ENCODE measurements at places on chromosomes 5 and 9.

DNA sequence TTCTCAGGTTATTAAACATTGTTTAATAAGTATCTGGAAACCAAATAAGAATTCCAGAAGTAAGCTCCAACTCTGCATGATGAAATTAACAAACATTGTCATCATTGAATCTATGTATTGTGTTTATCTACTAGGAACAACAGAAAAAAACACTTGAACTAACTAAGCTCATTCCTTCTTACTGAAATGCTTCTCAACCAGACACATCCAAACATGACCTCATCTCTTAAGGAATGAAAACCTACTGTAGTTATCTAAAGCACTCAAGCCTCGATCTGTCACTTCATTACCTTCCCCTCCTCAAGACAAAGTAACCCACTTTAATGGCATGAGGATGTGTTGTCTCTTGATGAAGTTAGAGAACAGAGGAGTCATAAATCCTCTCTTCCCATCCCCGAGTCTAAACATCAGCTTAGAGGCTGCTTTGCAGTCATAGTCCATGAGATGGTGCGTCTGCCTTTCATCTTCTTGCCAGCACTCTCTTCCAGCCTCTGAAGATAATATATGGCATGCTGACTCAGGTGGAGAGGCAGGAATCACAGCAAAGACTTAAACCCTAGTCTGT, 86.5 kb downstream of the CEMIP2 start:
- DNase-seq = no peak

- no peak for DNase-seq
These were observed 50.7 kb downstream of the TRIP13 start for GRCh38 chr5:943201-943917.

DNA sequence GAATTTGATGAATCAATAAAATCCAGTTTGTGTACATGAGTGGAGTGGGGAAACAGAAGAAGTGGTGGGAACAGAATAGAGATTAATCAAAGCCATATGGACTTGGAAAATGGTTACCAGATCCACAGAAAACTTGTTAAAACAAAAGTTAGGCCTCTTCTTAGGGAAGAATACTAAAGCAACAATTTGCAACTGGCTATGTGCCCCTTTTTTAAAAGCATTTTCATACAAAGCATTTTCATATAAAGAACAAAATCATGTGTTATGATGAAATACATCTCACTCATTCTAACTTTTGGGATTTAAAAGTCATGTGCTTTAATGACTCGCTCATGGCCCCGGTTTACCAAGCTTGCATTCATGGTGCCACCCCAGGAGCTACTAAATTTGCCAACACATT, 276.9 kb downstream of the EFNA5 start:
- no peak for DNase-seq

DNA sequence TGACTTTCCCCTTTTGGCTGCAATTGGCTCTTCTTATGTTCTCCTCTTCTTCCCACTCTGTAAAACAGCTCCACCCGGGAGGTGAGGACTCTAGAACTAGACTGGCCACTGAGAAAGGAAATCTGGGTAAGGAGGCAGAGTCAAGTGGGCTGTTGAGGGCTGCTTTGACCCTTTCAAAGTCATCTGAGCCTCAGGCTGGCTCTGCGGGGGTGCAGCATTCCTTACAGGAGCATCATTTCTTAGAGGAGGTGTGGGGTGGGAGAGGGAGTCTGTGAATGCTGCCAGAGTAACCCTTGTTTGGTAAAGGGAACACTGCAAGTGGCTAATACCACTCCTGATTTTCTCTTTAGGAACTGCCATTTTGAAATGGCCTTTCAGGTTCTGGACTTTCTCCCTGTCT, 377.7 kb upstream of the SMARCA2 start:
- no peak for DNase-seq

GRCh38 chr9:74147906-74148305, 349.2 kb upstream of the RORB start:
- no peak for DNase-seq

DNA sequence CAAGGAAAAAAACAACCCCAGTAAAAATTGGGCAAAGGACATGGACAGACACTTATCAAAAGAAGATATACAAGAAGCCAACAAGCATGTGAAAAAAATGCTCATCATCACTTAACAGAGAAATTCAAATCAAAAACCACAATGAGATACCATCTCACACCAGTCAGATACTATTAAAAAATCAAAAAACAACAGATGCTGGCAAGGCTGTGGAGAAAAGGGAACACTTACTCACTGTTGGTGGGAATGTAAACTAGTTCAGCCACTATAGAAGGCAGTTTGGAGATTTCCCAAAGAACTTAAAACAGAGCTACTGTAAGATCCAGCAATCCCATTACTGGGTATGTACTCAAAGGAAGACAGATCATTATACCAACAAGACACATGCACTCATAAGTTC, 157.4 kb downstream of the EDIL3 start:
- DNase-seq = no peak

DNA sequence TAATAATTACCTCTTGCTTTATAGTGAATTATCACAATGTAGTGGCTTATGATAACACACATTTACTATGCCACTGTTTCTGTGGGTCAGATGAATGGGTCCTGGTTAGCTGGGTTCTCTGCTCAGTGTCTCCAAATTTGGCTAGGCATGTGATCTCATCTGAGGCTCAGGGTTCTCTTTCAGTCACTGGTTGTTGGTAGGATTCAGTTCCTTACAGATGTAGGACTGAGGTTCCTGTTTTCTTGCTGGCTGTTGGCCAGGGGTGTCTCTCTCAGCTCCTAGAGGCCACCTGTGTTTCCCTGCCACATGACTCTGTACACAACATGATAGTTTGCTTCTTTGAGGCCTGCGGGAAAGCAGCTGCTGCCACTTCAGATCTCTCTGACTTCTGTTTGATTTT, 7.1 kb downstream of the NFX1 start:
- no peak for DNase-seq

GRCh38 chr5:45410304-45410995, 285.7 kb downstream of the HCN1 start:
- DNase-seq = no peak

GRCh38 chr9:130482463-130482862, 37.7 kb downstream of the ASS1 start:
- no peak for DNase-seq

DNA sequence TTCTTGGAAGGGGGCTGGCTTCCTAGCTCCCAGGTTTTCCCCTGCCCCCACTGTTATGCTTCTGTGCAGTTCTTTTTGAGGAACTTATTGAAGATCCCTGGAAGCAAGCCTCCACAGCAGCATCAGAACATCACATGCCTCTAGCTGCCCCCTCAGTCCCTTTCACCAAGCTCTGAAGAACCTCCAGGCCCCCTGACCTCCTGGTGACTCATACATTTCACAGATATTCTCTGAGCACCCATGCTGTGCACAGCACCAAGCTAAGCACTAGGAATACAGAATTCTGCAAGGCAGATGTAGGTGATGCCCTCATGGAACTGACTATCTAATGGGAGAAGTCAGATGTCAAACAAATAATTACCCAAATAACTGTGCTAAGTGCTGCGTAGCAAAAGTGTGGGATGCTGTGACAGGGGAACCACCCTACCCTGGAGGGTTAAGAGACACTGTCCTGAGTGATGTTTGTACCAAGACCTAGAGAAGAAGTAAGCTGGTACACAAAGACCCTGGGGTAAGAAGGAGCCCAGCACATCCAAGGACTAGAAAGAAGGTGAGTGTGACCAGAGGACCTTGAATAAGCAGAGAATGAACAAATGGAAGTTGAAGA, 213.7 kb upstream of the NR4A3 start:
- DNase-seq = no peak

- DNase-seq = no peak
These were observed 1.2 kb downstream of the HAVCR1 start for GRCh38 chr5:157057459-157058370.

GRCh38 chr5:157285310-157286035, 19.6 kb downstream of the CYFIP2 start:
- no peak for DNase-seq

- no peak for DNase-seq
These were observed 182.2 kb downstream of the TMC1 start for GRCh38 chr9:72703574-72703973.

DNA sequence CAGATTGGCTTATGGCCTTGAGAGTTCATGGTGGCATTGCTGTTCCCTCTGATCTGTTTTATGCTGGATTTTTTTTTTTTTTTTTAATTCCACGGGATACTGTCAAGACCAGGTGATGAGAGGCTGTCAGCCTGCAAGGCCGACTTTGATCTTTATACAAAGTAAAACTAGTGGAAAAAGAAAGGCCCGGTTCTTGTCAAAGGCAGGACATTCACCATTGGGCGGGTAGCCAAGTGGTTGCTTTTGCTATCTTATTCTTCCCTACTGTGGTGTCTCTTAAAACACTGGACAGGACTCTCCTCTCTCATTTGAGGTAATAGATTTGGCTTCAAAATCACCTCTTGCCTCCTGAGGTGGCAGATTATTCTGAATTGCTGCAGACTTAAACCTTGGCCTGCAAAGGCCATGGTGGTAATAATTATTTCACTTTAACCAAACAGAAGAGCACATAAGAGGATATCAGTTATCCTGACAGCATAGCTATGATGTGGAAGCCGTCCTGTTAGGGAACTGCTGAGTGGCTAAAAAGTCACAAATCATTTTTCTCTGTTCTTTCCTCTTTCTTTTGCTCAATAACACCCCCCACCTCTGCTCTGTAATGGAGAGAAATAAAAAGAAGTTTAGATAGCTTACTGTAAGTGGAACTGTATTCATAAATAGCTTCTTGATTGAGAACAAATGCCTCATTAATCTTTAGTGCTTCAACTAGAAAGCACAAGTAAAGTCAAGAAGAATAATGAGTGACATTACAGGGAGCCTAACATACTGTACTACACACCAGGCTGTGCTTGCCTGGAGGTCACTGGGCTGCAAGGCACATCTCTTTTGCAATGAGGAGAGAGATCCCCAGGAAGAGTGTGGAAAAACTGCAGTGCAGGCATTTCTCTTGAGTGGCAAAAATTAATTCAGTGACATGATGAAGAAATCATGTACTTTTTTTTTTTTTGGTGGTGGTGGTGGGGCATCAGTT, 275.6 kb downstream of the KDM4C start:
- no peak for DNase-seq

DNA sequence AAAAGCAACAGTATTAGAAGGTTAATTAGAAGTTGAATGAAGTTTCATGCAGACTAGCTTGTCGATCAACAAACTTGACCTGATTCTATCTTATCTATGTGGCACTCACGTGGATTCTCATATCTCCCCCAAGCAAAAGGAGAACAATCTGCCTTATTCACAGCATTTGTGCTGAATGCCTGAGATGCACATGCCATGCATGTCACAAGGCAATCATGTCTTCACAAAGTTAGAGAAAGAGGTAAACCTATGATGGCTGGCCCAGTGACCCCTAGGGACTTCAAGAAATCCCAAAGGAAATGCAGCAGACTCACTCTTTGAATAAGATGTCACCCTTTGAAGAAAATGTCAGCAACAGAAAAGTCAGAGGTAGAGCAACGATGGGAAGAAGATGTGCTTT, 17.6 kb upstream of the SHOC1 start:
- no peak for DNase-seq

DNA sequence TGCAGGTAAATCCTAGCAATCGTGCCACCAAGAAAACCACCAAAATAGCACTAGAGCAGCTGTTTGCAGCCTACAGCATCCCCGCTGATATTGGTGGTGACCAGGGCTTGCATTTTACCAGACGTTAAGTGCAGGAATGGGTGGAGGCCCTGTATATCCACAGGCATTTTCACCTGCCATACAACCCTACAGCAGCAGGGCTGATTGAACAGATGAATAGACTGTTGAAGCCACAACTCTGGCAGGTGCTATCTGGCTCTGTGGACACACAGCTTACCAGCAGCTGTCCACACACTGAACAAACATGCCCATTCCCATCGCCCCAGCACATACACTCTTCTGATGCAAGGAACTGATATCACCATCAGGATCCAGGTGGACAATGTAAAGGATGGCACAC, 154.5 kb upstream of the APC start:
- DNase-seq = no peak

All from glutamatergic neuron (in vitro differentiated cells).